Fibroblast of skin of right biceps (primary cell): ENCODE measurements at places on chromosomes 6 and 20.

GRCh38 chr6:121726596-121726995 is 291.1 kb downstream of the GJA1 start:
- peak; percentile 27 for DNase-seq

DNA sequence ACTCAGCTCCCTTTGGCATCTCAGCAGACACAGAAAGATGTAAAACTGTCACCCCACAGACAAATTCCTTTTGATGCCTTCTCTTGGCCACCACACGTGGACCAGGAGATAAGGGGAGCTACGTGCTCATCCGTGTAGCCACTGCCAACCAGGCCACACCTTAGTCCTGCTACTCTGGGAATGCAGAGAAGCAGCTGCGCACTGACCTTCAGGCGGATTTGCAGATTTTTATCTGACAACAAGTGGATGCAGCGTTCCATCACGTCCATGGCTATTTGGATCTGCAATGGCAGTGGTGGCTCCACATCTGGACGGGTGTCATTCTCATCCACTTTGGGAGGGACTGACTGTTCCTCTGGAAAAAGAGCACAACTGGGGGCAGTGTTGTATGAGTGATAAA is 30.8 kb downstream of the TTI1 start:
- DNase-seq: no peak

GRCh38 chr20:59010995-59011873 is 4.2 kb upstream of the CTSZ start:
- DNase-seq: peak; percentile 94

DNA sequence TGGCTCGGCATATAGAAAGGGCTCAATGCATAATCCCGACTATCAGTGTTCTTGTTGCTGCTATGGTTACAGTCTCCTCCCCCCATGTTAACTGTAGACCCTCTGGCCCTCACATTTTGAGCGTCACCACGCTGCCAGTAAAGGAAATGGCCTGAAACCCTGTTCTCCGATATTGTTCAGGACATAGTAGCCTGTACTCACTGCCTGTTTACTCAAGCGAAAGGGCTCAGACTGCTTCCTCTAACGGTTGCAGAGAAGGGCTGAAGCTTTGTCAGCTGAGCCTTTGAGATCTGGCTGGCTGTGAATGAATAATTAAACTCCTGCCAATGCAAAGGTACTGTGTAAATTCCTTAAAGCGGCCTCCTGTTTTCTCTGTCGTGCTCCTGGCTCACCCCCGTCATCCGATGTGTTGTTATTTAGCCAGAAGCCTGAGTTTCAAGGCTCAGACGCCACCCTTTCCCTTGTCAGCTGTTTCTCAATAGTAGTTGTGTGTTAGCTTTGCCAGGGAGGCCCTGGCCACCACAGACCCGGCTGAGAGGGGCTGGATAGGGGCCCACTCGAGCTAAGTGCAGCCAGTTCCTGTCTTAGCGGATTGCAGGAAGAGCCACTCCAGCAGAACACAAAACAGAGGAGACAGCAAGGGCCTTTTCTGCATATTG is 31.2 kb upstream of the RALGAPA2 start:
- no peak for DNase-seq

DNA sequence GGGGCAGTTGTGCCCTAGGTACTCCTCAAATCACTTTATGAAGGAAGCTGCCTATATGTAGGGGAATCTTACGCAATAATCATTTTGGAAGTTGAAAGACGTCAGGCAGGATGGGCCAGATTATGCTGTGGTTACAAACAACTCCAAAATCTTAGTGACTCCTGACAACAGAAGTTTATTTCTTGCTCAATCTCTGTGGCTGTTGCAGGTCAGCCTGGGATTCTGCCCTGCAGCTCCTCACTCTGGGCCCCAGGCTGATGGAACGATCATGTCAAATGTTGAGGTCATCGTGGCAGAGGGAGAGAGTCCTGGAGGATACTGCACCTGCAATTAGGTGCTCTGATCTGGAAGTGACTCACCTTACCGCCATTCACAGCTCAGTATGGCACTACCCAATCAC is 88.4 kb downstream of the ZDHHC14 start:
- no peak for DNase-seq

GRCh38 chr6:144588697-144589325 is 303.7 kb downstream of the UTRN start:
- no peak for DNase-seq

DNA sequence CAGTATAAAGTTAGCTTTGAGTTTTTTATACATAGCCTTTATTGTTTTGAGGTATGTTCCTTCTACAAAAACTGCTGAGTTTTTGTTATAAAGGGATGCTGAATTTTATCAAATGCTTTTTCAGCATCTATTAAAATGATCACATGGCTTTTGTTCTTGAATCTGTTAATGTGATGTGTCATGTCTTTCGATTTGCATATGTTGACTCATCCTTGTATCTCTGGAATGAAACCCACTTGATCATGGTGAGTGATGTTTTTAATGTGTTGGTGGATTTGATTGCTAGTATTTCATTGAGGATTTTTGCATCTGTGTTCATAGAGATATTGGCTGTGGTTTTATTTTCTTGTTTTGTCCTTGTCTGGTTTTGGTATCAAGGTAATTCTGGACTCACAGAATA is 24.7 kb upstream of the BLCAP start:
- peak; percentile 51 for DNase-seq

- DNase-seq: no peak
These were observed 109.6 kb downstream of the SLC22A3 start for GRCh38 chr6:160457823-160458222.

- no peak for DNase-seq
These were observed 230.8 kb downstream of the BCAS1 start for GRCh38 chr20:53839423-53840176.

GRCh38 chr20:18657575-18657974 is 69.7 kb downstream of the DTD1 start:
- peak; percentile 61 for DNase-seq

- DNase-seq: peak; percentile 43
These were observed 177.3 kb downstream of the CDKAL1 start for GRCh38 chr6:20711518-20711917.

GRCh38 chr6:149888659-149889058 is 9.3 kb downstream of the RAET1E start:
- peak; percentile 36 for DNase-seq

DNA sequence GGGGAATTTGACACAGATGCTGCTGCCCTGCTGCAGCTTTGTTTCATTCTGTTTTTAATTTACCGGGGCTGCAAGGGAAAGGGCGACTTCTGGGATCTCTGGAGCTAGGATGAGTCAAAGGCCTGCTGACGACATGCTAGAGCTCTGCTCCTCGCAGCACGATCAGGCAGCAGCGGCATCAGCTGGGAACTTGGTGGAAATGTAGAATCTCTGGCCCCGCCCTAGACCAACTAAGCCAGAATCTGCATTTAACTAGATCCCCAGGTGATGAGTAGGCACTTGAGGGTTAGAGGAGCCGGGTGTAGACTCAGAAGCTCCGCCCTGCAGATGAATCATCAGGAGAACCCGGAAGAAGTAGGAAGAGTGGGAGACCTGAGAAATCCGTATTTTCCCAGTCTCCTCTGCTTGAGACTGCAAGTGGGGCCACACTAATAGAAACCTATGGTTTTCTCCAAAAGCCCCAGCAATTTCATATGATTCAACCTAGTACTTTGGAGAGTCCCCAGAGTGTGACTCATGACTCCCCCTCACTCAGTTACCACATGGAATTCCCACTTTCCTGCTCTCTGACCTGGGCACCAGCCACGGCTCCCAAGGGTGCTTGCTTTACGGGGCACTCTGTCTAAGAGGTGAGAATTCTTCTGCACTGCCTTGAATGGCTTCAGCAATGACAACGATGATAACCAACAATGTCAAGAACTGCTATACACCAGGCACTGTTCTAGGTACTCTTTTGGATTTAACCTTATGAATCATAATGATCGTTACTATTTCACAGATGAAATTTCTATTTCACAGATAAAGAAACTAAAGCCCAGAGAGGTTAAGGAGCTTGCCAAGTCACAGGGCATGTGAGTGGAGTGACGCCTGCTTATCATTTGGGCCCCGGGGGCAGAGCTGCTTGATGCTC is 18.1 kb downstream of the TUBB2B start:
- peak; percentile 99 for DNase-seq

DNA sequence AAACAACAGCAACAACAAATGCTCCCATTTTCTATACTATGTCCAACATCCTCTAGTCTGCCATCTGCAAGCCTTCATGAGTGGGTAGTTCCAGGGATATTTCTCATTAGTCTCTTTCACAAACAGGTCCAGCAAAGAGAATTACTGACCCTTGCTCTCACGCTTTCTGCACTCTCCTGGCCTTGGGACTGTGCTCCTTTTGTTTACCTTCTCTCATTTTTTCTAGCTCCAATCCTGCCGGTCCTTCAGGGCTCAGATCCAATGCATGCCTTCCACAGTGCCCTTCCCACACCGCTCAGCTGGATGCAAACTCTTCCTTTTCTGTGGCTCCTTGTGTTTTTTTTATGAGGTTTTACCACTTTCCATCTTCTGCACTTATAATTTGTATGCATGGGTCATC is 47.2 kb downstream of the ADTRP start:
- no peak for DNase-seq

DNA sequence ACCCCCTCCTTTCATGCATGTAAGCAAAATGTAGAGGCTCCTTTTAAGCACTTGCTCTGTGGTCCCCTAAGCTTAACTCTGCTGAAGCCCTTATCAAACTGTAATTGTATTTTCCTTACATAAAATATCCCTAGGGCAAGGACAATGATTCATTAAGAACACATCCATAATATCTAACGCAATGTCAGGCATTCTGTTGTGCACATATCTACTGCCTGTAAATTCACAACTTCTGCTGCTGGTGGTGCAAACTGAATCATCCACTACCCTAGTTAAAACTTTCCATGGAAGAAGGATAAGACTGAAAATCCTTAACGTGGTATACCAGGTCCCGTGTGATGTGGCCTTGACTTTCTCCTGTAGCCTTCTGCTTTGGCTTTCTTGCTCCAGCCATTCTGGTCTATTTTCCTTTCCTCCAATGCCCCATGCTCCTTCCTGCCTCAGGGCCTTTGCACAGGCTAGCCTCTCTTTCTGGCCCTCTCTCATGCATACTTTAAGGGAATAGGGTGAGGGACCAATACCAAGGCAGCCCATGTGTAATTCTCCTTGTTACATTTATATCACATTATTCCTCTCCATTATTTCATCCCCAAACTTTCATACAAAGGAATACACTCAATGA is 113.6 kb upstream of the ZFP64 start:
- DNase-seq: no peak

- peak; percentile 89 for DNase-seq
These were observed 20.4 kb downstream of the AFDN start for GRCh38 chr6:167846997-167847606.

- DNase-seq: peak; percentile 28
These were observed 237.6 kb downstream of the QKI start for GRCh38 chr6:163651915-163652668.

DNA sequence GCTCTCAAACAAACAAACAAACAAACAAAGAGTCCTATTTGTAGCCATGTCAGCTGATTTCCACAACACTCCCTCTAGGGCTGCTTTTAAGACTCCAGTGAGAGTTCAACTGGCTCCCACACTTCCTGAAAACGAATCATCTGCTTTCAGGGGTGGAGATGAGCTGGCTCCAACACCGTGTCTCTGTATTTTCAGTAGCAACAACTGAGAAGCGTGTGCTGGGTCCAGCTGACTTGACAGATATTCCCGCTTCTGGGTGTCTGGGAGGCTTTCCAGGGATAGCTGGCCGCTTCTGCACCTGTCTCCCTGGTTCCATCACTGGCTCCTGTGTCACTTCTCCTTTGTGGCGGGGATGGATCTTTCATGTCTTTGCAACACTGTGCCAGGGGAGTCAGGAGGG is 272.5 kb upstream of the SOX4 start:
- DNase-seq: no peak

DNA sequence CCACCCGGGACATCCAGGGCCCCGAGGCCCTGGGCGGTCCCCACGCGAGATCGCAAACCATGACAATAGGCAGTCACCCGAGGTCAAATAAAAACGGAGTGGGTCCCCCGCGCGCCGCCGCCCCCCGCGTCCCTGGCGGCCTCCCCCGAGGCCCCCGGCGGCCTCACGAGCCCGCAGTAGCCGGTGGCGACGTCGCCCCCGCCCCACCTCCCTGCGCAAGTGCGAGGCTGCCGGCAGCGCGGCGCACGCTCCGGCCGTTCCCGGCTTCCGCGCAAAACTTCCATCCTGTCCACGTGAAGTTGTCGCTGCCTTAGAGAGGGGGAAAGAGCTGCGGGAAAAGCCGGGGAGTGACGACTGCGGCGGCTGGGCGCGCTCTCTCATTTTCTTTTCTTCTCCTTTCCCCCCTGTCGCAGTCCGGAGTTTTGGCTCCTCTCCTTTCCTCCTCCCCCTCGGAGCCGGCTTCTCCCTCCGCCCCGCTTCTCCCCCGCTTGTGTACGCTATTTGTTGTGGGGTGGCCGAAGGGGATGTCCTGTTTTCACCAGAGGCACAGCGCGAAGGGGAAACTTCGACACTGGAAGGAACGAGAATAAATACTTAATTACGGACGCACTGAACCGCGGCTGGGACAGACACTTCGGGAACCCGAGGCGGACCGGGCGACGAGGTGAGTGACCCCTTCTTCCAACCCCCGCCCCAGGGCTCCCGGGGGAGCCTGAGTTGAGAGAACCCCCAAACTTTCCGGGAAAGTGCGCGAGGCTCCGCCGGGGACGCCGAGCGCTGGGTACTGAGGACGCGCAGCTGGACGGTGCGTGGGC is at the start of gene EYA4:
EYA4 (plus strand) TSS at position 272 of the 815 bp plus-strand sequence. CDS start 33,424 bp downstream, outside the sequence.
- DNase-seq: peak; percentile 36

DNA sequence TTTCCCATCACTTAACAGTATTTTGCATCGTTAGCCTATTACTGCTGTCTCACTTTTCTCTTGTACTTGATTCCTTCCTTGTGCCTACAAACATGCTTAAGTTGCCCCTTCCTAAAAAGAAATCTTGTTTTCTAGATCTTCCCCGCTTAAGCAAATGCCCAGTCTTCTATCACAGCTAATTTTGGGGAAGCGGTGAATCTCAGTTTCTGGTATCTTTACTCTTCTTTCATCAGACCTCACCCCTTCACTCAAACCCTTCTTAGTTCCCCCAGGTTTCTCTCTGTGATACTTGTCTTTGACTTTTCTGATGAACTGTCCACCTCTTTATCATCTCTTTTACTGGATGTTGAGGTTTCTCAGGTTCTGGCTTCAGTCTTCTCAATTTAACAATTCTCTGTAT is 14.2 kb downstream of the VAPB start:
- no peak for DNase-seq

GRCh38 chr6:169451065-169451838 is 197.6 kb upstream of the THBS2 start:
- DNase-seq: no peak

GRCh38 chr20:13718171-13718570 is 66.5 kb downstream of the ESF1 start:
- DNase-seq: no peak

GRCh38 chr6:169527306-169527705 is 174.5 kb downstream of the WDR27 start:
- DNase-seq: peak; percentile 81

DNA sequence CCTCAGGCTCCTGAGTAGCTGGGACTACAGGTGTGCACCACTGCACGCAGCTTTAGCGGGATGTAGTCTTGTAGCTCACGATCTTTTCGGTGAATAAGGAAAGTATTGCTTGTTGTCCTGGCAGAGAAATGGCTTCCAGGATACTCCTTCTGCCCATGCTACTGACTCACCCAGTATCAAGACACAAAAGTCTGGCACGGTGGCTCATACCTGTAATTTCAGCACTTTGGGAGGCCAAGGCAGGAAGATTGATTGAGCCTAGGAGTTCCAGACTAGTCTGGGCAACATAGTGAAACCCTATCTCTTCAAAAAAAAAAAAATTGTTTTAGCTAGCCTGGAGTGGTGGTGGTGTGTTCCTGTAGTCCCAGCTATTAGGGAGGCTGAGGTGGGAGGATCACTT is 40.9 kb upstream of the B4GALT5 start:
- DNase-seq: no peak

GRCh38 chr6:1325461-1326309 is 13.8 kb downstream of the FOXQ1 start:
- DNase-seq: peak; percentile 98
